ACHN (cell line): ENCODE measurements at places on chromosomes 2 and 18.

GRCh38 chr2:167196461-167197252 is 308.4 kb downstream of the XIRP2 start:
- peak; percentile 24 for DNase-seq

DNA sequence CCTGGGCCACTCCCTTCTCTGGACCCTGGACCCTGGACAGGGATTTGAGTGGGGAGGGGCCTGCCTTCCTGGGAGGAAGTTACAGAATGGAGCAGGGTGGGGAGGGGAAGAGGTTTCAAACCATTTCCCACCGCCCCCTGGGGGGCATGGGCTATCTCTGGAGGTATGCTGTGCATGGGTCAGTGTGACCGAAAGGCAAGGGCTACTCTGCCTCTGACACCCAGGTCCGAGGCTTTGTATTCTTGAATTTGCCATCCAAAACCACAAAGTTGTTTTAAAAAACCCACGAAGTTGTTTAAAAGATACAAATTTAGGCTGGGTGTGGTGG is 46.9 kb downstream of the GORASP2 start:
- no peak for DNase-seq

DNA sequence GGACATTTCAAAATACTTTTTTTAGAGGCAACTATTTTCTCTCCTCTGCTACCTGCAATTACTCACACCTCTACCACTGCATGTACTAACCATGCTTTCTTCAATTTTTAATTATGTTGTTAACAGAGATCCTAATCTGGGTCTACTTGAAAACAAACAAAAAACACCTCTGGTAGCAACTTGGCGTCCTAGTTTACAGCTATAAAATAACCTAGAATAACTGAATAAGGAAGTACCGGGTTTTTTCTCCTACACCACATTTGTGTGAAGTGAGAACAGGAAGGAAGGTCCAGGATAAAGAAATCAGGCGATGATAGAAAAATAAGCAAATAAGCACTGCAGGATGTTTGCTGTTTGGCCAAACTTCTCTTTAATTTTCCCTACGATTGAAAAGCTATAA is 633.5 kb downstream of the LRP1B start:
- DNase-seq: no peak

- no peak for DNase-seq
Measured at GRCh38 chr2:96184989-96185388, 23.6 kb downstream of the STARD7 start.

DNA sequence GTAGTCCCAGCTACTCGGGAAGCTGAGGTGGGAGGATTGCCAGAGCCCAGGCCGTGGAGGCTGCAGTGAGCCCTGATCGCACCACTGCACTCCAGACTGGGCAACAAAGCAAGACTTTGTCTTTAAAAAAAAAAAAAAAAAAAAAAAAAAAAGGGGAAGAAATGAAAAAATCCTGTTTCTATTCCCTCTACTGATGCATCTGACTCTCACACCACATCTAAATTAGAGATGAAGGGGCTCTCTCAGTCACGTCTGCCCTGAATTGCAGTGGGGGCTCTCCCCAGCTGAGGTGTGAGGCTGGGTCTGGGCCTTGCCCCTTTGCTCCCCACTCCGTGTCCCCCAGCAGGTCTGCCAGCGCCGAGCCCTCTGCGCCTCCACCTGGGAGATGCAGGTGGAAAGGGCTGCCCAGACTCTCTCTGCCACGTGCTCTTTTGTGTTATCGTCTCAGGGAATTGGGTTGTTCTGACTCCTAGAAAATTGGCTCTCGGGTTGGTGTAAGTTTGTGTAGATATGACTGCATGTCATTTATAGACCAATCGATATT is 30.2 kb downstream of the TRAPPC12 start:
- no peak for DNase-seq

- DNase-seq: no peak
Measured at GRCh38 chr2:232348936-232349335, 29.6 kb upstream of the ALPP start.

DNA sequence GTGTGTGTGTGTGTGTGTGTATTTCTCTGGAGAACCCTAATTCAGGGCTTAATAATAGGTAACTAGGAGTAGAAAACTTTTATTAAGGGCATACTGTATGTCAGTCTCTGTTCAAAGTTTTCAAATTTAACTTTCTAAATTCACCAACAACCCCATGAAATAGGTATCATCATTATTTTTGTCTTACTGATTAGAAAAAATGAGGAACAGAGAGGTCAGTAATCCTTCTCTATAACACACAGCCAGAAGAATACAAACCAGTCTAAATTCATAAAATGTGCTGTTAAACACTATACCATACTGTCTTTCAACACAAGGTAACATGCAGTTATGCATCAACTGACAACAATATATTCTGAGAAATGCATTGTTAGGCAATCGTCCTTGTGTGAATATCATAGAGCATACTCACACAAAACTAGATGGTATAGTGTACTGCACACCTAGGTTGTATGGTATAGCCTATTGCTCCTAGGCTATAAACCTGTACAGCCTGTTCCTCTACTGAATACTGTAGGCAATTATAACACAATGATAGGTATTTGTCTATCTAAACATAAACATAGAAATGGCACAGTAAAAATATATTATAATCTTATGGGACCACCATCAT is 143.1 kb downstream of the PTH2R start:
- no peak for DNase-seq

DNA sequence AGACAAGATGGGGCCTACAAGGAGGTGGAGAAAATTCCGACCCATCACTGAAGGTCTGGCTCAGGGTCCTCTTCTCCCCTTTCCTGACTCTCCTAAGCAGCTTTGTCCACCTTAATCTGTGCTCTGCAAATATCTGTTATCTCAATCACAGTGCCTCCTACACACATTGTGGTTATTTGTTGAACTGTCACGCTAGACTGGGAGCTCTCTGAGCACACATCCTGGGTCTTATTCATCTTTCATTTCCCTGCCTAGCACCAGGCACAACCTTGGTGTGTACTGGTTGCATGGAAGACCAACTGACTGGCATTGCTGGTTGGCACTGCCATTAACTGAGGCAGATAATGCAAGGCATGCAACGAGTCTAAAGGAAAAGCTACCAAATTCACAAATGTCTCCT is 122.9 kb upstream of the ST6GAL2 start:
- DNase-seq: no peak

GRCh38 chr2:86596118-86596517 is 27.5 kb downstream of the RNF103 start:
- DNase-seq: no peak

- DNase-seq: no peak
Measured at GRCh38 chr2:7031547-7032245, 114.5 kb downstream of the RNF144A start.
